Fibroblast of mammary gland (primary cell): ENCODE measurements at places on chromosomes 2 and 18.

GRCh38 chr2:84443477-84443876, 15.6 kb downstream of the SUCLG1 start:
- DNase-seq = peak; percentile 34

- no peak for DNase-seq
Observed at GRCh38 chr2:173436088-173436487, 81.4 kb downstream of the CDCA7 start.

GRCh38 chr18:54278615-54279014, 9.3 kb downstream of the POLI start:
- DNase-seq = no peak

- no peak for DNase-seq
Observed at GRCh38 chr18:24958001-24958400, 394.0 kb downstream of the ZNF521 start.

DNA sequence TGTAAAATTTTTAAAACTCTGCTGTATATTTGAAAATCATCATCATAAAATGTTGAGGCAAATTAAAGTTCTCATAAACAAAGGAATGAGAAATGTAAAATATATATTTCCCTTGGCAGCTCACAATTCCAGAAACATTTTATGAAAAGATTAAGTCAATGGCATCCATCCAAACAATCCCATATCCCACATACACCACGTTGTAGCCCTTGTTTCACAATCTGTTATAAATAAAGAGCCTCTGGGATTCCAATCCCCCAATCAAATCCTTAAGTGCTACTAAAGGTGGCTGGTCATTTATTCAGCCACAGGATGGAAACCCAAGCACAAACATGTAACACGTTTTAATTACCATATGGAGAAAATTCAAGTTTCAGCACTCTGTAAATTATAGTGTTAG, 51.7 kb downstream of the GFPT1 start:
- DNase-seq = no peak

DNA sequence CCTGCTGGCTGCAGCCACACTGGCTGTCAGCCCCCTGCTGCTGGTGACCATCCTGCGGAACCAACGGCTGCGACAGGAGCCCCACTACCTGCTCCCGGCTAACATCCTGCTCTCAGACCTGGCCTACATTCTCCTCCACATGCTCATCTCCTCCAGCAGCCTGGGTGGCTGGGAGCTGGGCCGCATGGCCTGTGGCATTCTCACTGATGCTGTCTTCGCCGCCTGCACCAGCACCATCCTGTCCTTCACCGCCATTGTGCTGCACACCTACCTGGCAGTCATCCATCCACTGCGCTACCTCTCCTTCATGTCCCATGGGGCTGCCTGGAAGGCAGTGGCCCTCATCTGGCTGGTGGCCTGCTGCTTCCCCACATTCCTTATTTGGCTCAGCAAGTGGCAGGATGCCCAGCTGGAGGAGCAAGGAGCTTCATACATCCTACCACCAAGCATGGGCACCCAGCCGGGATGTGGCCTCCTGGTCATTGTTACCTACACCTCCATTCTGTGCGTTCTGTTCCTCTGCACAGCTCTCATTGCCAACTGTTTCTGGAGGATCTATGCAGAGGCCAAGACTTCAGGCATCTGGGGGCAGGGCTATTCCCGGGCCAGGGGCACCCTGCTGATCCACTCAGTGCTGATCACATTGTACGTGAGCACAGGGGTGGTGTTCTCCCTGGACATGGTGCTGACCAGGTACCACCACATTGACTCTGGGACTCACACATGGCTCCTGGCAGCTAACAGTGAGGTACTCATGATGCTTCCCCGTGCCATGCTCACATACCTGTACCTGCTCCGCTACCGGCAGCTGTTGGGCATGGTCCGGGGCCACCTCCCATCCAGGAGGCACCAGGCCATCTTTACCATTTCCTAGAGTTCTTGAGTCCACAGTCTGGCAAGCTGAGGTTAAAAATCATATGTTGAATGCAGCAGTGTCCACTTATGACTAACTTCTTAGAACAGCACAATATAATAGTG, 741 bp downstream of the GPR148 start:
- no peak for DNase-seq

GRCh38 chr2:56230156-56230555, 46.4 kb downstream of the CCDC85A start:
- DNase-seq = peak; percentile 89

DNA sequence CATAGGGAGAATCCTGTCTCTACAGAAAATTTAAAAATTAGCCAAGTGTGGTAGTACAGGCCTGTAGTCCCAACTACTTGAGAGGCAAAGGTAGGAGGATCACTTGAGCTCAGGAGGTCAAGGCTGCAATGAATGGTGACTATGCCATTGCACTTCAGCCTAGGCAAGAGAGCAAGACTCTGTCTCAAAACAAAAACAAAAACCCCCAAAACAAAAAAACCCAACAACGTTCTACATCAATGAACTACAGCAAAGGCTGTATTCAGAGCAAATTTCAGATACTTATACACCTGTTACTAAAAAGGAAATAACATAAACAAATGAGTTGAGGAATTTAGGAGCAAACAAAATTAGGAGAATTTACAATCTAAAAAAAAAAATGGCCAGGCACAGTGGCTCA, 22.6 kb downstream of the YES1 start:
- DNase-seq = no peak

DNA sequence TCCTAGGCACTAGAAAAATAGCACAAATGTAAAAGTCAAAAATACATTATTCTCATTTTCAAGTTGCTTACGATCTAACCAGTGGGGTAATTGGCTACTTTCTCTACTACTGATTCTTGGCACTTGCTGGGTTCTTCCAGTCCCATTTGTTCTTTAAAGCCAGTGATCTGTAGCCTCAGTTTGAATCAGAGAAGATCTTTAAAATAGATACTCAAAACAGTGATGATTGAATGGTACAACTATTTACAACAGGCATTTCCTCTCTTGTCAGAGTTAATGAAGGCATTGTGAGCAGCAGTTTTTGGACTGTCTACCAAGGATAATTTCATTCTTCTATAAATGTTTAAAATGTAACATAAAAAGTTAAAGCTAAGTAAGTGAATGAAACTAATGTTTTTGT, 128.3 kb upstream of the FSIP2 start:
- DNase-seq = no peak

DNA sequence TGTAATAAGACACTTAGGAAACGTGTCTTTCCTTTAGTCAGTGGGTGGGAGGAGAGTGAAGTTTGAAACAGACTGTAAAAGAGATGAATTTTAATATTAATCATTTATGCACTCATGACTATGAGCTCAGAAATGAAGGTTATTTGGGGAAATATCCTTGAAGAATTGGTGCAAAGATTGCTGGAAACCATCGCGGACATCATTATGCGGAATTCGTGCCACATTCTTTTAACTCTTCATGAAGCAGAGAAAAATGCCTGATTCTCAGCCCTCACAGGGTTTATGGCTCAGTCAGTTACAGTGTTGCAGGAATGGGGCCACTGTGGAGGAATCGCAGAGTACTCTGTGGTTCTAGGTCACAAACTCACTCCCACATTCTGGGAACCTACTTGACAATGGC, 109.7 kb downstream of the RGPD3 start:
- no peak for DNase-seq

GRCh38 chr2:15950088-15950952, 10.0 kb downstream of the MYCN start:
- DNase-seq = no peak

DNA sequence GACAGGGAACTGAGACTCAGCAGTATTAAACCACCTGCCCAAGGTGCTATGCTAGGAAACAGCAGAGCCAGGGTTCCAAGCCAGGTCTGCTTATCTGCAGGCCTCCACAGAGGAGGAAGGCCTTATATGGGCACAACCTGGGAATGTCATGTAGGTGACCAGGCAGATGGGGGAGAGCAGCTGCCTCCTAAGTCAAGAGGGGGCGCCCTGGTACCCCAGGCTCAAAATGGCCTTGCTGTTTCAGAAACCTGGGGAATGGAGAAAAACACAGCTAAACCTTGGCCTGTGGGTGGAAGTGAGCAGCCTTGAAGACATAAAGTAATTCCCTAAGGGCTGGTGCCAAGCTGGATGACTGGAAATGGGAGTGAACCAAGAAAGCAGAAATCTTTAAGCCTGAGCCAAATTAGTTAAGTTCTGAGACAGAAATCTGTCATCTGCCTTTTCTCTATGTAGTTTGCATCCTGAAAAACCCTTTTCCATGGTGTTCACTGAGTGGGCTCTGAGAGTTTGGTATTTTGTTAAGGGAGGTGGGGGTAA, 79.1 kb downstream of the MAPK4 start:
- no peak for DNase-seq

DNA sequence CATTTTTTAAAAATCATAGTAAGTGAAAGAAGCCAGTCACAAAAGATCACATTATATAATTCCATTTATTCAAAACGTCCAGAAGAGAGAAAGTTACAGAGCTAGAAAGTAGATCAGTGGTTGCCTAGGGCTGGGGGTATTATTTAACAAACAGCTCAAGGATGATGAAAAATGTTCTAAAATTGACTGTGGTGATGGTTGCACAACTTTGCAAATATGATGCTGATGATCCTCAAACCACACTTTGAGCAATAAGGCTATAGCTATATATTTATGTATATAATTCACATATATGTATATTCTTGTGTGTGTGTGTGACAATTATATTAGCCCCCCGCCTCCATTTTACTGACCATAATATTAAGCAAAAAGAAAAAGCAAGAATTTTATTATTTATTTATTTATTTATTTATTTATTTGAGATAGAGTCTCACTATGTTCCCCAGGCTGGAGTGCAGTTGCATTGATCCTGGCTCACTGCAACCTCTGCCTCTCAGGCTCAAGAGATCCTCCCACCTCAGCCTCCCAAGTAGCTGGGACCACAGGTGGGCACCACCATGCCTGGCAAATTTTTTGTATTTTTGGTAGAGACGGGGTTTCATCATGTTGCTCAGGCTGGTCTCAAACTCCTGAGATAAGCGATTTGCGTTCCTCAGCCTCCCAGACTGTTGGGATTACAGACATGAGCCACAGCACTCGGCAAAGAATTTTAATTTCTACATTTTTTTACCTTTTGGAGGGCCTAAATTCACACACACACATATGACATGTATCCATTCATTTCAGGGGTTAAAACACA, 1.9 kb downstream of the WDR12 start:
- peak; percentile 29 for DNase-seq

GRCh38 chr2:150470435-150470834, 17.0 kb downstream of the RND3 start:
- no peak for DNase-seq

DNA sequence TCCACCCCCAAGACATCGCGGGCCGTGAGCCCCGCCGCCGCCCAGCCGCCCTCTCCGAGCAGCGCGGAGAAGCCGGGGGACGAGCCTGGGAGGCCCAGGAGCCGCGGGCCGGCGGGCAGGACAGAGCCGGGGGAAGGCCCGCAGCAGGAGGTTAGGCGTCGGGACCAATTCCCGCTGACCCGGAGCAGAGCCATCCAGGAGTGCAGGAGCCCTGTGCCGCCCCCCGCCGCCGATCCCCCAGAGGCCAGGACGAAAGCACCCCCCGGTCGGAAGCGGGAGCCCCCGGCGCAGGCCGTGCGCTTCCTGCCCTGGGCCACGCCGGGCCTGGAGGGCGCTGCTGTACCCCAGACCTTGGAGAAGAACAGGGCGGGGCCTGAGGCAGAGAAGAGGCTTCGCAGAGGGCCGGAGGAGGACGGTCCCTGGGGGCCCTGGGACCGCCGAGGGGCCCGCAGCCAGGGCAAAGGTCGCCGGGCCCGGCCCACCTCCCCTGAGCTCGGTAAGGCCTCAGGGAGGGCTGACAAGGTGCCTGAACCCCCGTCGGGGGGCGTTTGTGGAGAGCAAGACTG, 14.2 kb downstream of the SPEG start:
- no peak for DNase-seq

- no peak for DNase-seq
Observed at GRCh38 chr2:226174390-226174789, 625.2 kb downstream of the IRS1 start.

DNA sequence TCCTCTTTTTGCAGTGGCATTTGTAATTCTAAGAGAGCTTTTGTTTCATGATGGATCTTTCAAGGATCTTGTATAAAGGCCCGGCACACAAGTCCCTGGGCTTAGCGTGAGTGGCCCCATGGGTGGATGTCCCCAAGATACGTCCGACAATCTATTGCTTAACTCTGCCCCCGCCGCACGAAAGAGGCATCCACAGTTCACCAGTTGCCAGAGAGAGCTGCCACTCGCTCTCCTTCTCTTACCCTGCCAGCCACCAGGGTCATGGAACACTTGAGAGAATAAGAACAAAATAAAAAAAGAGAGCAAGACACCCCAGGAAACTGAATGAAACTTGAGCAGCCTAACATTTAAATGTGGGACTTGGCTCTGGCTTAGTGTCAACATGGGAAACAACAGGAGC, 92.3 kb downstream of the CTAGE1 start:
- no peak for DNase-seq

- no peak for DNase-seq
Observed at GRCh38 chr2:16014041-16014787, 73.9 kb downstream of the MYCN start.

DNA sequence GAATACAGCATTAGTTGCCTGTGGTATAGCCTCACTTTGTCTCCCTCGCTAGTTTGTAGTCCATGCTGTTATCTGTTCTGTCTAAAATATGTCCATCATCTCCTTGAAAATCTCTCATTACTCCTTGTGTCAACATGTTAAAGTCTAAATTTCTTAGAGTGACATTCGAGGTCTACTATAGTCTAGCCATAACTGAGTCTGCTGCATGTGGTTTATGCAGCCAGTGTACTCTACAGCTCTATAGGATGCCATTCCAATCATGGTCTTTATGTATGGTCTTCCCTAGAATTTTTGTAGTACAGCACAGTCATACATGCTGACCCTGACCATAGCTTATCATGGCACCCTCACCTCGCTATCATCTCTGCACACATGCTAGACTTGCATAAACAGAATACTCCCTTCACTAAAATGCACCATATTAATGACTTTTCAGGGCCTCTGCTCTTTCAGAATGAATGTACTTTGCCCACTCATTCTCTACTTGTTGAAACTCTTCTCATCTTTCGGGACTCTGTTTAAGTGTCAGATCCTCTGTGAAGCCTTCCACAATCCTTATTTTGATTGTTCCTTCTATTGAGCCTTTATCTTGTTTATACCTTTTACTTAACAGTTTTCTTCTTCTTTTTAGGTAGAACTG, 12.8 kb downstream of the TANK start:
- DNase-seq = no peak

DNA sequence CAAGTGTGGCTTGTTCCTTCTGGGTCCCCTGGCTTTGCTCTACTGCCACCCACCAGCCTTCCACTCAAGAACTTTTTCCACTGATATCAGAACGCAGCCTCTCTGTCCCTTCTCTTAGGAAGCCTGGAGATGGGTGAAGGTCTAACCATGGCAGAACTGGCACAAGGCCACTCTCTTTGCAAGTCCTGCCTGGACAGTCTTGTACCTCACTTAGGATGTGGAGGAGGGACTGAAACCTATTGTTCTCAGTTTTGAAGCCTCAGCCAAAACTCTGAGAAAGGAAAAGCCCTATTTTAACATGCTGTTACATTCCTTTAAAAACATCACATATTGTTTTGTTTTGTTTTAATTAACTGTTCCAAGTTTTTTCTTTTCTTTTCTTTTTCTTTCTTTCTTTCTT, 58.9 kb upstream of the NCOA1 start:
- no peak for DNase-seq
